ENCODE measurements at places on chromosomes 16 and 17.

GRCh38 chr17:37239690-37240334 lies 136.0 kb upstream of the C17orf78 start:
- DNase-seq: no peak

- no peak for DNase-seq
These were observed 64.3 kb downstream of the ZDHHC7 start for GRCh38 chr16:84947022-84947421.

DNA sequence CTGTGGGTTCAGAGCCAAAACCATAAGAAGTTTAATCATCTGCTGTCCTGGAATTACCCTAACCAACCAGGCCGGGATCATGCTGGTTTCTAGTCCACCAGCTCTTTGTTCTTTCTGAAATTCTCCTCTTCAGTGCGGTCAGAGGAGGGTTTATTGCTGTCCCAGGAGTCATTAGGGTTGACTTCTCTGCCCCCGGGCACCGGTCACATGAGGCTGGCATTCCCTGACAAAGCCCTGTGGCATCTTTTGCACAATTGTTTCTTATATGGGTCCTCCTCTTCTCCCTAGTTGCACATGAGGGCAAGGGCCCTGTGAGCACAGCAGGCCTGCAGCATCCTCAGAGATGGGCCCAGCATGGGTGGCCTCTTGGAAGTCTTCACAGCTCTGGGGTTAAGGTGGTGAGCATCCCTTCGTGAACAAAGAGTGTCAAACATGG lies 243.9 kb downstream of the IRF8 start:
- no peak for DNase-seq

GRCh38 chr16:72367851-72368250 lies 195.9 kb upstream of the PMFBP1 start:
- no peak for DNase-seq

GRCh38 chr16:66529475-66529874 lies 20.4 kb downstream of the TK2 start:
- DNase-seq: no peak
